Tracheal epithelial cell (primary cell): ENCODE measurements at places on chromosomes 1 and 21. TPM values are rescaled to one million over a fixed set of nuclear protein-coding genes. Genes with fewer than 3 reads are reported as not detected.

TOE1 gene
- total RNA-seq: 1.9 and 5.1 TPM in 2 replicates

S100A8 gene
- 19.4 and 185 TPM in 2 replicates for total RNA-seq

LIN28A gene
- not detected in 2 replicates for total RNA-seq

WNT9A gene
- total RNA-seq: 1.9 and 3.2 TPM in 2 replicates

LCE6A gene
- not detected in 2 replicates for total RNA-seq

NBPF26 gene
- total RNA-seq: 15.1 and 36.6 TPM in 2 replicates

SLC19A2 gene
- total RNA-seq: 17.5 and 18.6 TPM in 2 replicates

ZNF593OS gene
- not detected in 2 replicates for total RNA-seq

SPRR2E gene
- total RNA-seq: 0.85 and 0.96 TPM in 2 replicates

HTR6 gene
- total RNA-seq: not detected in 2 replicates

TOMM20 gene
- total RNA-seq: 83.9 and 159 TPM in 2 replicates

MIS18A gene
- 4.0 and 4.8 TPM in 2 replicates for total RNA-seq

SLC45A1 gene
- total RNA-seq: 0.24 and 0.85 TPM in 2 replicates

OR14K1 gene
- not detected in 2 replicates for total RNA-seq

LYST gene
- total RNA-seq: 16.6 and 23.0 TPM in 2 replicates

AJAP1 gene
- 0.64 and 2.4 TPM in 2 replicates for total RNA-seq

TIE1 gene
- total RNA-seq: 0.85 and 3.6 TPM in 2 replicates

CYP4A22 gene
- total RNA-seq: not detected in 2 replicates

PLA2G4A gene
- 7.5 and 9.2 TPM in 2 replicates for total RNA-seq

FCGR1A gene
- total RNA-seq: not detected in 2 replicates

TAS1R1 gene
- total RNA-seq: not detected in 2 replicates

RGS7 gene
- not detected in 2 replicates for total RNA-seq

HSD3B2 gene
- total RNA-seq: not detected in 2 replicates

PYCR2 gene
- 19.8 and 32.4 TPM in 2 replicates for total RNA-seq

MATN1 gene
- not detected in 2 replicates for total RNA-seq

PCAT6 gene
- total RNA-seq: 0.24 TPM in 1 of 2 replicates, not detected in the other

THEMIS2 gene
- total RNA-seq: 8.1 and 18.6 TPM in 2 replicates

CHODL gene
- 0.48 TPM in 1 of 2 replicates, not detected in the other for total RNA-seq

LMX1A gene
- total RNA-seq: not detected in 2 replicates

OLIG2 gene
- not detected in 2 replicates for total RNA-seq

RO60 gene
- 141 and 177 TPM in 2 replicates for total RNA-seq

EIF4G3 gene
- total RNA-seq: 20.7 and 23.0 TPM in 2 replicates

KPRP gene
- total RNA-seq: under 0.01 TPM in 1 of 2 replicates, not detected in the other

CD53 gene
- total RNA-seq: not detected in 2 replicates

AMPD1 gene
- total RNA-seq: not detected in 2 replicates

VWA5B1 gene
- not detected in 2 replicates for total RNA-seq

OR10J5 gene
- not detected in 2 replicates for total RNA-seq

IKBKE gene
- 4.0 and 15.2 TPM in 2 replicates for total RNA-seq

PDZK1 gene
- total RNA-seq: under 0.01 and 10.4 TPM in 2 replicates

KIF14 gene
- total RNA-seq: 1.3 and 1.4 TPM in 2 replicates

G0S2 gene
- total RNA-seq: 163 and 658 TPM in 2 replicates

CCDC190 gene
- not detected in 2 replicates for total RNA-seq

DEPDC1 gene
- 1.1 and 1.7 TPM in 2 replicates for total RNA-seq

DNM3 gene
- total RNA-seq: 1.1 and 1.2 TPM in 2 replicates

ZNF593 gene
- total RNA-seq: 40.3 and 59.3 TPM in 2 replicates

WNT2B gene
- 0.43 and 1.7 TPM in 2 replicates for total RNA-seq

LCE3D gene
- not detected in 2 replicates for total RNA-seq

CCDC27 gene
- not detected in 2 replicates for total RNA-seq

PRMT6 gene
- 9.0 and 10.1 TPM in 2 replicates for total RNA-seq

OPTC gene
- total RNA-seq: not detected in 2 replicates

ADAMTS4 gene
- under 0.01 TPM in 2 replicates for total RNA-seq

CC2D1B gene
- 23.4 and 33.0 TPM in 2 replicates for total RNA-seq

VCAM1 gene
- 0.21 and 37.8 TPM in 2 replicates for total RNA-seq

ANGPTL3 gene
- total RNA-seq: not detected in 2 replicates

OR13G1 gene
- total RNA-seq: not detected in 2 replicates

ESRRG gene
- total RNA-seq: under 0.01 TPM in 1 of 2 replicates, not detected in the other

ANKRD65 gene
- 11.6 and 15.1 TPM in 2 replicates for total RNA-seq

SFT2D2 gene
- 24.3 and 35.7 TPM in 2 replicates for total RNA-seq
